Stimulated activated CD8-positive, alpha-beta memory T cell treated with anti-CD3 and anti-CD28 coated beads, Interleukin-4, amount 100 ng/mL, for 4 hours (primary cell): ENCODE measurements at places on chromosomes 16 and 17.

GRCh38 chr16:75244225-75244809 is 7.1 kb downstream of the BCAR1 start:
- DNase-seq = no peak

DNA sequence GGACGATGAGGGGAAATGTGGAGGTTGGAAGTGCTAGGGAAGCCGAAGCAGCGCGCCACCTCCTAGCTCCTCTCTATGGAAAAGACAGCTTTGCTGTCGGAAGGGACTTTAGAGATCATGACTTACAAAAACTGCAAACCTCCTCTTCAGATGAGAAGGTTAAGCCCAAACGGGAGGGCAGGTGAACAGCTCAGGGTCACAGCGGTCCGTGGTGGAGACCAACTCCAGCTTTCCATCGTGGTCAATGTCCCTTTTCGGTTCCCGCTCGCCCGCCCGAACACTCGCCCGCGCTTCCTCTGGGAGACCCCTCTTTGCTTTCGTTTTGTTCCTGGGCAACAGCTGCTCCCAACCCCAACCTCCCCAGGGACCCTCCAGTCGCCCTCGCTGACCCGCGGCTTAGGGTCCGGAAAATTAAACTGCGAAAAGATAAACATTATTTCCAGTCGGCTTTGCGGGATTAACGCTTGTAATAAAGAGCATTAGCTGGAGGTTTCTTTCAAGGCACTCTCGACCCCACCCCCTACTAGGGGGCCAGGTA is 7.7 kb downstream of the IRX6 start:
- DNase-seq = no peak

DNA sequence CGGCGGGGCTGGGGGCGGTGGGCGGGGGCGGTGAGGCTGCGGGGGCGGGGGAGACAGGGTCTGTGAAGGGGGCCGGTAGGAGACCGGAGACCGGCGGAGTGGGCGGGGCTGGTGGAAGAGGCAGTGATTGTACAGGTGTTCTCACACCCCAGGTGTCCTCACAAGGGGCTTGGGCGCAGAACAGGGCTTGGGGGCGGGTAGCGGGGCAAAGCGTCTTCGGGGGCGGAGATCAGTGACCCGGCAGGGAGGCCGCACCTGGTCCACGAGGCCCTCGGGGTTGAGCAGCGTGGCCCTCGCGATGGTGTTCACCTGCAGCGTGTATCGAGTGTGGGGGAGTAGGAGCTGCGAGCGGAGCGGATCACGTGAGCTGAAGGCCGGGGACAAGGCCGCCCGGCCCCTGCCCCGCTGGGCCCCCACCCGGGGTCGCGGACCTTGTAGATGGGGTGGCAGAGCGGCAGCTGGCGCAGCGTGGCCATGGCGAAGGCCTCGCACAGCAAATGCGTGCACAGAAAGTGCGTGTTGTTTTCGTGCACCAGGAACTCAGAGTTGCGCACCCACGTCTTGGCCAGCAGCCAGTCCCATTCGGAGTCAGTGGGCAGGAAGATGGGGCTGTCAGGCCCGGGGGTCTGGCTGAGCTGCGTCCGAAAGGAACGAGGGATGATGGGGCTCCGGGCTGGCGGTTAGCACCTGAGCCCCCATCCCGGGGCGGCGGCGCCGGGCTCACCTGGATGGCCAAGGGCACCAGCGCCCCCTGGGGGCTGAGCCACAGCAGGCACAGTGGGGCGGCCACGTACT is 8.5 kb downstream of the ALOXE3 start:
- DNase-seq = peak; percentile 52

DNA sequence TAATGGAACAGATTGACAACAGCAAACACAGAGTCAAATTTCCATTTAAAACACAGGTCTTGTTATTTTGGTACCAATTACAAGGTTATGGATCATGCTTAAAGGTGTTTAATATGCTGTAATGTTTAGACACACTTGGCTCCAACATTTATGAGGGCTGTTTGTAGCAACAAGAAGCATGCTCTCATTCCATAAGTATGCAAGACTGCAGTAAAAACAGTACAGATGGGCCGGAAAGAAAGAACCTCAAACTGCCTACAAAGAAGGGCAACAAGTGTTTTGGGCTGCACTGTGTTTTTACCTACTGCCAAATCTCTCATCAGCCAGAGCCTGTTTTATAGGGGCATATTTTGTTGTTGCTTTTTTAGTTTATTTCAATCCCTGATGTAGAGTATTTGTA is 100.5 kb upstream of the HS3ST3A1 start:
- no peak for DNase-seq

GRCh38 chr16:48269011-48269410 is 21.7 kb upstream of the ABCC11 start:
- DNase-seq = no peak

DNA sequence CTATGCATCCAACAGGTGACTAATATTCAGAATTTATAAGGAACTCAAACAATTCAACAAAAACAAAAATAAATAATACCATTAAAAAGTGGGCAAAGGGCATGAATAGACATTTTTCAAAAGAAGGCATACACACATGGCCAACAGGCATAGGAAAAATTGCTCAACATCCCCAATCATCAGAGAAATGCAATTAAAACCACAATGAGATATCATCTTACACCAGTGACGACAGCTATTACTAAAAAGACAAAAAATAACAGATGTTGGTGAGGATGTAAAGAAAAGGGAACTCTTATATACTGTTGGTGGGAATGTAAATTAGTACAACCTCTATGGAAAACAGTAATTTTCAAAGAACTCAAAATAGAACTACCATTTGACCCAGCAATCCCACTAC is 250.4 kb upstream of the N4BP1 start:
- no peak for DNase-seq

- DNase-seq = no peak
These were observed 38.5 kb downstream of the RBFOX3 start for GRCh38 chr17:79572136-79572925.

- DNase-seq = no peak
These were observed 261.0 kb upstream of the KCNJ16 start for GRCh38 chr17:69814031-69814430.

- no peak for DNase-seq
These were observed 13.3 kb upstream of the HOXB2 start for GRCh38 chr17:48558057-48558830.

DNA sequence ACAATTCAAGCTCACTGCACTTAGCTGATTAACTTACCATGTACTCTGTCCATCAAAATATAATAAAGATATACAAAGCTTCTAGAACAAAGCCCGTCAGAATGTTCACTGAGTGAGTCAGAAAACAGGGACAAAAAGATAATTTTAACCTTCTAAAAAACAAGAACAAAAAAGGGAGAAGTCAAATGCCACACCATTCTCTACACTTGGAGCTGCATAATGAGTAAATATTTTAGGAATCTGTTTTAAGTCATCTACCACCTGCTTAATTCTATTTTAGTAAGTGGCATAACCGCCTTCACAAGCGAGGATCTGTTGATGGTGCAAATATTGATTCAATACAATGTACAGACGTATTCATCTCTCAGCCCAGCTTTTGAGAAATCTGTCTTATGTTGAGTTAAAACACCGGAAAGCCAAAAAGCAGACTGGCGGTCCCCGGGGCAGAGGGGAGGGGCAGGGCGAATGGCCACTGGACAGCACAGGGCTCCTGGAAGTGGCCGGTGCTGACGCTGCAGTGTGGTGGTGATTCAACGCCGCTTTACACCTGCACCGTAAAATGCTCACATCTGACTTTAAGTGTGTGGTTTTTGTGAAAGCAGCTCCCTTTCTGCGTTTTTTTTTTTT is 20.1 kb downstream of the RAB40B start:
- DNase-seq = no peak

DNA sequence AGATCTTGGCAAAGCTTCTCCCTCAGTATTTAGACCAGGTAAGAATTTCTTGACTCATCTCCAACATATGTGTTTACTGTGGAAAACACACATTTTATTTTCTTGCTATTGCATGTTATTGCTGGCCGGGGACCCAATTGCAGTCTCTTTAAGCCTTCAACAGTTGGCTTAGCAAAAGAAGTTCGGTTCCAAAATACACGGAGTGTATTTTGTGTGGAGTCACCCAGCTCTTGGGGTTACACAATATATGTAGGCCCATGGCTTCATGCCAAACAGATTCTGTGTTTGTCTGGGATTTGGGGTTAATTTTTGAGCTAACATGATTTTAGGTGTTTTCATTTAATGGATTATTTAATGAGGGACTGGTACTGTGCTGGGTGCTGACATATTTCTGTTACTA is 4.0 kb downstream of the ALDH3A2 start:
- DNase-seq = no peak

GRCh38 chr16:740459-740763 is 386 bp downstream of the CIAO3 start:
- DNase-seq = no peak

DNA sequence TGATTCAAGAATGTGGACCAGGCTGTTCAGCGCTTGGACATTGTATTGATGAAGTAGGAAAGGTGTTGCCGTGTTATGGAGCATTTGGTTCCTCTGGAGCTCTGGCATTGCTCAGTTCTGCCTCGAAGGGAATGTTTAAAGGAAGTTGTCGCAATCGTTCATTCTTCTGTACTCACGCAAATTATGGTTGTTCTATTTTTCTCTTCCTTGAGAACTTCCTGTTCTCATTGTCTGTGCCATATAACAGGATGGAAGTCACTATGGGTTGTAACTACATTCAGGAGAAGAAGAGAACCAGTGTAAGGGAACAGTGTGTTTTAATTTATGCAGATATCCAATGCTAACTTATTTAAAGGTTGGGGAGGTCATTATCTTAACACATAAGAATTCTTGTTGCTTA is 13.0 kb downstream of the PCTP start:
- no peak for DNase-seq

- DNase-seq = no peak
These were observed 14.5 kb downstream of the RPRML start for GRCh38 chr17:46964315-46965265.

DNA sequence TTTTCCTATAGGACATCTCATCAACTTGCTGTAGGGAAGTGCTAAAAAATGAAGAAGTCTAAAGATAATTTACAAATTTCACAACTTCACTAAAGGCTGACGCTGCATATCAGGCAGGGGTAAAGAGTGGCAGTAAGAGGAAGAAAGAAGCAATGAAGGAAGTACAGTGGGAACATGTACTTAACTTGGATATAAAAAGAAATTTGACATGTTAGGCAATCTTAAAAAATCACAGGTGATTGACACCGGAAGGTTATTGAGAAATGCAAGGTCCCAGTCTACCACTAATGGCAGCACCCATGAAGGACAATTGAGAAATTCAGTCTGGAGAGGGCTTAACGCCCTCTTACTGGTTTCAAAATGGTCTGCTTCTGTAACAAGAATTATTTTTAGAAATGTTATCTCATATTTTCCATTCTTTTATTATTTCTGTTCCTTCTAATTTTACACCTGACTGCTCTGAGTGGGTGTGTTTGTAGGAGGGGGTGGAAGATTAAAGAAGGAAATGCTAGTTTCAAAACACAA is 358.1 kb downstream of the KCNJ2 start:
- no peak for DNase-seq

DNA sequence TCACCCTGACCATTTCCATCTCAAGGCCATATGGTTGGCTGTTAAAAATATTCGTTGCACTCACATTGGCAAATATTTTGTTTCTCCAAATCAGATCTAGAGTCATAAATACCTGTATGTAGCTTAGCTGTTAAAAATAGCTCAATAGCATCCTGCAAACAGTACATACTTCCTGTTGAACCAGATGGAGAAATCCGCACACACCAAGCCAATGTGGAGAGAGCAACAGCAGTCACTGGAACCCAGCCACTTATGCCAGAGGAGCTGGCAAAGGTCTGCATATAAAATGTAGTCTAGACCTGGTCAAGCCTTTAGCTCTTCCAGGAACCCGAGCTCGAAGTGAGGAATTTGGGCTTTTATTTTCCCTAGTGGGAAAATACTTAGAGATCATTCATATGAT is 146.4 kb upstream of the KCNJ16 start:
- DNase-seq = no peak

- no peak for DNase-seq
These were observed 194.6 kb upstream of the DYNLRB2 start for GRCh38 chr16:80346111-80346632.
